ENCODE measurements at places on chromosomes 5 and 9. TPM values are rescaled to one million over a fixed set of nuclear protein-coding genes. Genes with fewer than 3 reads are reported as not detected.

The IRX1 gene
- total RNA-seq: 2.4 TPM

The EGFLAM gene
- total RNA-seq: 0.69 TPM

The MLANA gene
- not detected for total RNA-seq

The ANKS6 gene
- total RNA-seq: 39.7 TPM

The GADD45G gene
- 1.8 TPM for total RNA-seq

All from progenitor cell of endocrine pancreas (in vitro differentiated cells).